GM23248 (cell line): ENCODE measurements at places on chromosomes 12 and 14. TPM values are rescaled to one million over a fixed set of nuclear protein-coding genes. Genes with fewer than 3 reads are reported as not detected.

The DIO3 gene
- polyA plus RNA-seq: not detected in 2 replicates

The AQP5 gene
- polyA plus RNA-seq: not detected in 2 replicates

The GPR132 gene
- not detected in 2 replicates for polyA plus RNA-seq

The YLPM1 gene
- polyA plus RNA-seq: 15.9 and 16.8 TPM in 2 replicates

The SERPINA3 gene
- 0.75 and 0.85 TPM in 2 replicates for polyA plus RNA-seq

The IL26 gene
- not detected in 2 replicates for polyA plus RNA-seq

The PRPH gene
- polyA plus RNA-seq: not detected in 2 replicates

The TMEM253 gene
- 0.18 TPM in 1 of 2 replicates, not detected in the other for polyA plus RNA-seq

The GZMB gene
- not detected in 2 replicates for polyA plus RNA-seq

The ALX1 gene
- polyA plus RNA-seq: not detected in 2 replicates

The CCDC196 gene
- polyA plus RNA-seq: not detected in 2 replicates

The TDRD9 gene
- not detected in 2 replicates for polyA plus RNA-seq

The SUOX gene
- polyA plus RNA-seq: 9.5 and 10.0 TPM in 2 replicates
